ENCODE measurements at places on chromosomes 11 and 22.

DNA sequence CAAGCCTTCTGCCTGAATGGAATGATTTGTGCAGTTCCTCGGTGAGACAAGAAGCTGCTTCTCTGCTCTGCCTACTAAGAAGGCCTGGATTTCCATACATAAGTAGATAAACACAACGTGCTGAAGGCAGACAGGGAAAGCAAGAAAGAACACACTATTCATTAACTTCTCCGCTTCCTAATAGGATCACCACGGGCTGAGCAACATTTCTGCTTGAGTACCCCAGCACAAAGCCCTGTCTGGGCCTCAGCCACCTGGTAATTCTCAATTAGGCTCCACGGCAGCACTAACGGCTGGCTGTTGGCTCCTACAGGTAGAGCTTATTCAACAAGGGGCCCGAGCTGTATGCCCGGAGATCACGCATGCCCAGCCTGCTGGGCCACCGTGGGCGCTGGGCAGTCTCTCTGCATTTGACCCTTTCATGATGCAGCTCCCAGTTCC is 1156.6 kb downstream of the TBC1D22A start:
- DNase-seq, result no peak

DNA sequence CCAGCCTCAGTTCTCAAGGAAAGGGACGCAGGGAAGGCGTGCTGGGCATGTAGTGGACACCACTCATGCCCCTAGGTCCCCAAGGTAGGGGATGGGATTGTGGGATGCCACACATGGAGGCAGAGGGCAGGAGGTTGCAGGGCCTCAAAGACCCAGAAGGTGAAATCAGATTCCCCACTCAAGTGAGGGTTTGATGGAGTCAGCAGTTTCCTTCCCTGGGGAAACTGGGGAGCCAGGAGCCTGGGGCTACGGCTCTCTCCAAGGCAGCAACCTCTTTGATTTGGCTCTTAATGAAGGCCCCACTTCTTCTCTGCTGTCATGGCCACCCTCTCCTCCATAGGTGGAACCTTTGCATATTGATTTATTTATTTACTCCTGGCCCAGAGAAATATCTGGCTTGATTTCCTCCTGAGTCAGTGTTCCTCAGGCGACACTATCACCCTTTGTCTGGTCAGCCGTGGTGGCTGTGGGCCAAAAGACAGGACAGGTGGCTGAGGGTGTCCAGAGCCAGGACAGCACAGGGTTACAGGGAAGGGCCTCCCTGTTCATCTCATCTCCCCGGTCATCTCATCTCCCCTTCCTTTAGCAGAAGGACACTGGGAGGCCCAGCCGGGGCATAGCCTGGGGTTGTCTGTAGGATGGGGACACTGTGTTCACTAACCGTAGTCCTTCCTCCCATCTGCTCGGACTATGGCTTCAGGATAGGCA is 9.6 kb downstream of the GNAZ start:
- no peak for DNase-seq

- DNase-seq, result peak; percentile 67
Observed at GRCh38 chr11:66429983-66430602, 8.6 kb downstream of the MRPL11 start.

GRCh38 chr11:120578596-120579154 is 67.1 kb downstream of the GRIK4 start:
- no peak for DNase-seq

GRCh38 chr22:37734964-37735451 is 38.2 kb downstream of the TRIOBP start:
- no peak for DNase-seq

DNA sequence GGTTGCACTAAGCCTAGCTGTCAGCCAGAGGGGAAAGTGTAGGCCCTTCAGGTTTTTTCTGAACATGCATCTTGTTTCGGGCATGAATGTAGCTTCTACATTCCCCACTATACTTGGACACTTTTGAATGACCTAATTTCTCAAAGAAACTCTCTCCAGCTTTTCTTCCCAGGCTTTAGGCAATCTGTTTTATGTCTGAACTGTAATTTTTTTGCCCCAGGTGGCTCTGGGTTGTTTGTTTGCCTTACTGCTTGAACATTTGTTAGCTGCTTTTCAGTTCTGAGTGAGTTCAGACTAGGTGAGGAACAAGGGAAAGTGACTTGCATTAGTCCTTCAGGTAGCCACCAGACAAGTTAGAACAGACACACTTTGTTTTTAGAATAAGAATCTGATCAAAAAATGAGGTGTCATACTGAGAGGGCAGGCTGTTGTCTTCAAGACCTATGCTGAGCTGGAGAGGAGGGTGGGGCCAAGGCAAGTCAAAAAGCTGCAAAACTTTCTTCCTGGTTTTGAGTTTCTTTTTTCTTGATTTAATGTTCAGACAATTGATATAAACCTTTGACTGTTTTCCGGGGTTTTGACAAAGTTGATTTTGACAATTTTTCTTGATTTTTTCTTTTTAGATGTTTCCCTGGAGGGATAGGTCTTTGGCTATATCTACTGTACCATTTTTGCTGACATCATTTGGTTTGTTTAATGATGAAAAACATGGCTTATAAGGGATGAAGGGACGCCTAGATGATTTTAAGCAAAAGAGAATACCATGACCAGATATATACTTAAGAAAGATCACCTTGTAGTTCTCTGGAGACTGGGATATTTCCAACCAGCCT is 182.8 kb downstream of the WNT11 start:
- DNase-seq, result no peak

DNA sequence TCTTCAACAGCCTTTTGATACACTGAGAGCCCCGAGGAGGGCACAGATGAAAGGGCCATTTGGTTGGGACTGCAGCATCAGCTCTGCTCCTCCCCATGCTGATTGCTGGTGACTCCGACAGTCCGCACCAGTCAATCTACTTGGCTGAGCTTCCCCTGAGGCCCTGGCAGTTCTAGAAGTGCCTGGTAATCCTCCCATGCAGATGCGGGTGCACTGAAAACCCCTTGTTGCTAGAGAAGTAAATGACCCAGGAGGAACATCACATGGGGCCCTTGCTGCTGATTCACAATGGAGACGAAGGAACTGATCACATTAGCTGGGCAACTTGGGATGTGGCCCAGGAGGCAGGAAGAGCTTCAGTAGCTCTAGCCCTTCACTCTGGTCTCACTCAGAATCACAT is 35.2 kb upstream of the RIC3 start:
- DNase-seq, result no peak

- no peak for DNase-seq
Observed at GRCh38 chr11:73565804-73566203, 32.1 kb downstream of the FAM168A start.

GRCh38 chr11:73185680-73186293 is 32.3 kb upstream of the P2RY2 start:
- no peak for DNase-seq

GRCh38 chr22:23862103-23862502 is 4.4 kb downstream of the SLC2A11 start:
- DNase-seq, result no peak

GRCh38 chr11:4181782-4182721 is 87.5 kb downstream of the RRM1 start:
- DNase-seq, result peak; percentile 50

DNA sequence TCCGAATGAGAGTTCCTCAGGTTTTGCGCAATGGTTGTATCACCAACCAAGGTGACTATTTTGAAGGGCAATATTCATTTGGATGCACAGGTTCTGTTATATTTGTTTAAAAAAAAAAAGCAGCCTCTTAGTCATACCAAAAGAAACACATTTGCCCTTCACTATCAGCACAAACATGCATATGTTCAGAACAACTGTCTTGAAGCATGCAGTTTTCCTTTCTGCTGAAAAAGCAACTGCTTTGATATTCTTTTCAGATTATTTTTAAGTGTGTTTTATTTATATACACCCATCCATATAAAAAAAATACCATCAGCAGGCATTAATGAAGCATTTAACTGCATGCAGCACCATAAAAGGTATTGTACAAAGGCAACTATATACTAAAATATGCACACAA is 67.8 kb downstream of the RBFOX2 start:
- DNase-seq, result no peak

GRCh38 chr11:64249563-64250414 is 1.5 kb upstream of the PLCB3 start:
- no peak for DNase-seq

GRCh38 chr11:112725636-112726035 is 235.6 kb upstream of the NCAM1 start:
- DNase-seq, result no peak

DNA sequence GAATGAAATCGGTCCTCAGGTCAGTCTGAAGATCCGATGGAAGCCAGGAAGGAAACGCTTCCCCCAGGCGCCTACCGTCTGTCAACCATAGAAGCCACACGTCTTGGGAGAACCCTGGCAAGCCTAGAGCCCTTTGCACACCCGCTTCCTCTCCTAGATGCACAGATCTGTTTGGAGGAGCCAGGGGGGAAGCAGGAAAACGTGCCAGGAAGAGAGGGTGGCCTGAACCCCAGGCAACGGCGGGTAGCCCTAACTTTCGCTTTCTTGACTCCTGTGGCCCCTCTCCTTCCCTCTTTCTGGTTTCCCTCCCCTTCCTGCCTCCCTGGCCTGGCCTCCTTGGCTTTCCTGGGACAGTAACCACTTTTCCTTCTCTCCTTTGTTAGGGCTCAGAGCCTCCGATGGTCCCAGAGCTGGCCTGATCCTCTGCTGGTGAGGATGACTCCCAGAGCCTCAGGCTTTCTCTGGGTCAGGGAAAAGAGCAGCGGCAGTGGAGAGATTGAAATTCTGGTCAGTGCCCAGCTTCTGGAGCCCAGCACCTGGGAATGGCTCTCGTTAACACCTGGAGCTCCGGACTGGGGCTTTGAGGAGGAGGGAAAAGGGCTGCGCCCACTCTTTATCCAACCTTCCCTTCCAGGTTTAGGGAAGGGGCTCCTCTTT is 2.1 kb downstream of the FXYD6 start:
- no peak for DNase-seq

DNA sequence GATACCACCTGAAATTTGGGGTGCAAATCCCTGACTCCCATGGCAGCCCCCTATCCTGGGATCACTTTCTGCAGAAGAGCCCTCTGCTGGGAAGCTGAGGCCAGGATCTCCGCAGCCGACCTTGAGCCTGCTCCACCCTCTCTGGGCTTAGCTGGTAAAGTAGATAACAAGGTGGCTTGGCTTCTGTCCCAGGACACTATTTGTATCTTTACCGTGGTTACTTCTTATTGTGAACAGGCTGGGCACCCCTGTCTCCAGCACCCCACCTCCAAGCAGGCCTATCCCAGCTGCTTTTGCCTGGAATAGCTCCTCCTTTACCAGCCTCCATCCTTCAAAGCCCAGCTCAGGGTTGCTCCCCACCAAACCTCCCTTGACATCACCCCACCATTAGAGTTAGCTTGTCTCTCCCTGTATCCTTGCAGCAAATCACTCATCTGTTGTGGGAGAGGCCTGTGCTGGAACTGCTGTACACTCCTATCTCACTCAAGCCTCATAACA is 35.2 kb upstream of the P2RY2 start:
- DNase-seq, result no peak

- DNase-seq, result no peak
Observed at GRCh38 chr11:9014826-9015225, 11.0 kb upstream of the NRIP3 start.

- DNase-seq, result peak; percentile 55
Observed at GRCh38 chr11:126307706-126308105, 3.8 kb downstream of the DCPS start.

DNA sequence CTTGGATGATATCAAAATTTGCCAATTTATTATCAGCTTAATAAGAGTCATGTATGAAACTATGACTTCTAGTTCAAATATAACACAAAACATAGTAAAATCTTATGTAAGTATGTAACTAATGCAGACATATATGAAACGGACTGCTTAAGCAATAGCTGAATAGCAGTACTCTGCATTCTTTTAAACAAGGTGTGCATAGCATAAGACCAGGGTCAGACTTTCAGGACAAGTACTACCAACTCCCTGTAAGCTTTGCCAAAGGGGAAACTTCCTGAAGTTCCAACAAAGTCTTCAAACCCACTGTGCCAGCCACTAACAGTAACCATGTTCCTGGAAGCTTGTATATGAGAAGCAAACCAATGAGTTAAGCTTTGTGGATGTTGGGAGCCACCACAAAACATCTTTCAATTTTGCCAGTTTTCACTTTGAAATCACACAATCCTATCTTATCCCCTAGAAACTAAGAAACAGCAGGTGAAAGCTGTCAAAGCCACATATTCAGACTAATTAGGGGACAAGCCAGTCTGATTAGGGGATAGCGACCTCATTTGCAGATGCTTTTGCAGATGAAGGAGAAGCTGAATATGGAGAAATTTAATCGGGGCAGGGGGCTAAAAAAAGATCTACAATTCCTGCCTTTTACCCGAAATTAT is 13.3 kb downstream of the RBFOX2 start:
- DNase-seq, result no peak

DNA sequence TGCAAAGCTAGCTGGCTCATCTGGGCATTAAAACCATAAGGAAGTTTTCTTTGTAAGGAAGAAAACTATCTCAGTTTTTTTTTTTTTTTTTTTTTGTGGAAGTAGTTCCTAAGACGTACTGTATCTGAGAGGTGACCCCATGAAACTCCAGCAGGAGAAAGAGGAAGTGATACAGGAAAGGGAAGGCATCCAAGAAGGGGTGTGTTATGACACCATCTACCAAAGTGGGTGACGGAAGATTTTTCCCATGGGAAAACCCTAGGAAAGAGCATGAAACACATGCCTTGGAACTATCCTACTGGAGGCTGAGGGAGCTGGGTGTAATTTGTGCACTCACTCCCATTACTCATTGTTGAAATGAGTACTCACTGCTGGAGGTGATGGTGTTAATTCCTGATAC is 63.8 kb upstream of the ARHGAP20 start:
- no peak for DNase-seq

GRCh38 chr11:85281550-85281949 is 345.6 kb downstream of the DLG2 start:
- DNase-seq, result no peak

- DNase-seq, result no peak
Observed at GRCh38 chr11:103637831-103638230, 398.6 kb upstream of the DDI1 start.

GRCh38 chr11:22432291-22433093 is 94.3 kb downstream of the SLC17A6 start:
- peak; percentile 88 for DNase-seq

GRCh38 chr11:85945788-85946187 is 90.6 kb downstream of the CCDC83 start:
- no peak for DNase-seq

GRCh38 chr11:130635937-130636630 is 187.6 kb downstream of the ADAMTS15 start:
- no peak for DNase-seq

GRCh38 chr22:23240639-23241389 is 60.5 kb downstream of the BCR start:
- no peak for DNase-seq

- no peak for DNase-seq
Observed at GRCh38 chr11:111601636-111601978, 642 bp upstream of the SIK2 start.

- peak; percentile 79 for DNase-seq
Observed at GRCh38 chr11:16785520-16786128, 47.2 kb downstream of the C11orf58 start.

- peak; percentile 11 for DNase-seq
Observed at GRCh38 chr11:2521081-2521732, 76.4 kb downstream of the KCNQ1 start.
